ENCODE measurements at places on chromosomes 6 and 20.
A peak's percentile ranks its signal among the peaks of the same experiment; 100 is the strongest.

DNA sequence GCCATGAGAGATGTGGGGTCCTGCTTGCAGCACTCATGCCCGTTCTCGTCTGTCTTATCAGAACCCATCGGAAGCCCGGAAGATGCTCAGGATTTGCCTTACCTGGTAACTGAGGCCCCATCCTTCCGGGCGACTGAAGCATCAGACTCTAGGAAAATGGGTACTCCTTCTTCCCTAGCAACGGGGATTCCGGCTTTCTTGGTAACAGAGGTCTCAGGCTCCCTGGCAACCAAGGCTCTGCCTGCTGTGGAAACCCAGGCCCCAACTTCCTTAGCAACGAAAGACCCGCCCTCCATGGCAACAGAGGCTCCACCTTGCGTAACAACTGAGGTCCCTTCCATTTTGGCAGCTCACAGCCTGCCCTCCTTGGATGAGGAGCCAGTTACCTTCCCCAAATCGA lies 8.3 kb downstream of the PI16 start:
- no peak for DNase-seq

DNA sequence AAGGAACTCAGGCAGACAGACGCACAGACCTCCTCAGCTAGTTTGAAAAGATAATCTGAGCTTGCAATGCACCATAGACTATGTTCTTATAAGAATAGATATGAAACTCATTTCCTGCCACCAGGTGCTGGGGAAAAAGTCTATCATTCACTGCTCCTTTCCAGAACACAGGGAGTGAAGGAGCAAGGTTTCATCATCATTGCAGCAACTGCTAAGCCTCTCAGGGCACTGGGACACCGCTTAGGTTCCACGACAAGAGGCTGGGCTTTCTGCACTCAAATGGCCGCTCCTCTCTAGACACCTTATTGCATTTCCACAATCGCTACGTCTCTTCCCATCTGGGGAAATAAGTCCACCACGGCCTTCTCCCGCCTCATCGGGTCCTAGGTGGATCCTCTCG lies 418.5 kb upstream of the JARID2 start:
- DNase-seq: no peak

GRCh38 chr20:43751167-43752050 lies 24.6 kb upstream of the GTSF1L start:
- no peak for DNase-seq

- DNase-seq: no peak
These were observed at the start of gene SGK1 for GRCh38 chr6:134317471-134318131. TSS of gene SGK1 (minus strand) at chr6:134318112. CDS start at chr6:134317460, 652 bp downstream.

GRCh38 chr6:16585805-16586204 lies 175.5 kb downstream of the ATXN1 start:
- peak; percentile 55 for DNase-seq

GRCh38 chr6:131946992-131947955 lies 3.9 kb downstream of the CCN2 start:
- peak; percentile 57 for DNase-seq

DNA sequence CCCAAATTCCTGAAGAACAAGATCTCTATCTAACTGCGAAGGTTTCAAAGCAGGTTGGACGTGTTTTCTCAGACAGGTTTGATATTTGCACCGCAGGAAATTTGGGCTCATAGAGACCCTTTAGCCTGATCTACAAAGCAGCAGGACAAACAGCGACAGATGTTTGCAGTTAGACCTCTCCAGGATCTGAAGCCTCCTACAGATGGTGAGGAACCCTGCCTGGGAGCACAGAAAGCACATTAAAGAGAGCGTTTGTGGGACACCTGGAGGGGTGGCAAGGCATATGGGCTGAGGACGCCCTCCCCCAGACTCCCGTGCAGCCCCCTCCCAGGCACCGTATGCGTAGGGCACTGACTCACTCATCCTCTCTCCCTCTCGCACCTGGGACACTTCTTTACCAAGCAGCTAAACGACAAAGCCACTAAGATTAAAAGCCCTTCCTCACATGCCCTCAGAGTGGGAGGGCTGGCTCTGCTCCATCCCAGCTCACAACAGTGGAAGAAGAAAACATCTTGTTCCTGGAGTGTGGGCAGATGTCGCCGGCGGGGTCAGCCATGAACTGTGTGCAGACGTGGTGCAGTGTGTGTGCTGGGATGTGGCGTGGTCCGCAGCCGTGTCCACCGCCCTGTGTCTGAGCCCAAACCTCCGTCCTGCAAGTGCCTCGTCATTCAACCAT lies 249.7 kb upstream of the AFDN start:
- DNase-seq: no peak

GRCh38 chr6:52000064-52000463 lies 87.3 kb downstream of the PKHD1 start:
- DNase-seq: no peak

- DNase-seq: no peak
These were observed 63.1 kb downstream of the PSMG4 start for GRCh38 chr6:3321875-3322274.

All from GM04503 (cell line).